Urinary bladder (tissue), 4 donors: ENCODE measurements at places on chromosomes 11 and 22. TPM values are rescaled to one million over a fixed set of nuclear protein-coding genes. Genes with fewer than 3 reads are reported as not detected.

DNA sequence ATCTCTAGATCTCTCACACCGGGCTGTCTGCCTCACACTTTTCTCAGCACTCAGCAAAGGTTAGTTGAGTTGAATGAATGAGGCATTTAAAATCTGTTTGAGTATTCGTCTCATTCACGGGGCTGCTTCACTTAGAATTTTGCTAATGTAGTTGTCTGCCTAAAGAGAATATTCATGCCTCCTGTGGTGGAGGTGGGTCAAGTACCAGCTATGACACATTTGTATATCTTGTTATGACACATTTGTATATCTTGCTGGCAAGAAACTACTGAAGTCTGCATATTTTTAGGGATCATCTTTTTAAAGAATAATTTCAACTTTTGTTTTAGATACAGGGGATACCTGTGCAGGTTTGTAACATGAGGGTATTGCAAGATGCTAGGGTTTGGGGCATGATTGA is 43.1 kb downstream of the LDLRAD3 start:
- DNase-seq = no peak

- DNase-seq = no peak
Measured at GRCh38 chr11:46100670-46101069, 20.6 kb downstream of the PHF21A start.

- no peak for DNase-seq
Measured at GRCh38 chr11:121721448-121721847, 268.7 kb upstream of the SORL1-AS1 start.

- no peak for DNase-seq
Measured at GRCh38 chr11:58027341-58027740, 3.4 kb upstream of the OR6Q1 start.

GRCh38 chr11:82045748-82046457 is 687.8 kb downstream of the FAM181B start:
- no peak for DNase-seq

GRCh38 chr11:114914231-114915005 is 236.1 kb downstream of the NXPE2 start:
- DNase-seq = no peak

DNA sequence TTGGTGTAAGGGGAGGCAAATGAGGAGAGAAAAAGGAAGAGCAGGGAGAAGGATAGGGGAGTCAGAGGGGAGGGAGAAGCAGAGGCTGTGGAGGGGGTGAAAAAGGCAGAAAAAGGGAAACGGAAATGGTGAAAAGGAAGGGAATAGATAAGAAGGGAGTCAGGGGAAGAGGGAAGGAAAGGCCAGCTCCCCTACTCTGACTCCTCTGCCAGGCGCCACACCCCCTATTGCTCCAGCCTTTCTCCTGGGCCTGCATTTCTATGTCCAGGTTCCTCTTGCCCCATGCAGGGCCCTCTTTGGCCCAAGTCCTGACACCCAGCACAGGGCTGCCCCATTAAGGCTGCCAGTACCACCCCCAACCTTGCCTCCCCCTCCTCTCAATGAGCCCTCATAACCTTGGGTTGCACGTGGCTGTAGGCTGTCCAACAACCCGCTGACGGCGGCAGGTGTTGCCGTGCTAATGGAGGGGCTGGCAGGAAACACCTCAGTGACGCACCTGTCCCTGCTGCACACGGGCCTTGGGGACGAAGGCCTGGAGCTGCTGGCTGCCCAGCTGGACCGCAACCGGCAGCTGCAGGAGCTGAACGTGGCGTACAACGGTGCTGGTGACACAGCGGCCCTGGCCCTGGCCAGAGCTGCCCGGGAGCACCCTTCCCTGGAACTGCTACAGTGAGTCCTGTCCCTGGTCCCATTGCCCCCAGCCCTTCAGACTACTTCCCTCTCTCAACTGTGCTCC is 3.4 kb upstream of the NHERF4 start:
- DNase-seq = no peak

KCNJ11 gene
- total RNA-seq = 1.4 TPM

MIAT gene
- 3.3 TPM for total RNA-seq

CCDC116 gene
- 0.53 TPM for total RNA-seq

CCDC73 gene
- 0.05 TPM for total RNA-seq

OSBPL5 gene
- total RNA-seq = 22.4 TPM

- no peak for DNase-seq
Measured at GRCh38 chr11:117953024-117953671, 23.9 kb upstream of the TMPRSS13 start.

GRCh38 chr11:61473370-61474012 is 35.1 kb upstream of the LRRC10B start:
- no peak for DNase-seq

DNA sequence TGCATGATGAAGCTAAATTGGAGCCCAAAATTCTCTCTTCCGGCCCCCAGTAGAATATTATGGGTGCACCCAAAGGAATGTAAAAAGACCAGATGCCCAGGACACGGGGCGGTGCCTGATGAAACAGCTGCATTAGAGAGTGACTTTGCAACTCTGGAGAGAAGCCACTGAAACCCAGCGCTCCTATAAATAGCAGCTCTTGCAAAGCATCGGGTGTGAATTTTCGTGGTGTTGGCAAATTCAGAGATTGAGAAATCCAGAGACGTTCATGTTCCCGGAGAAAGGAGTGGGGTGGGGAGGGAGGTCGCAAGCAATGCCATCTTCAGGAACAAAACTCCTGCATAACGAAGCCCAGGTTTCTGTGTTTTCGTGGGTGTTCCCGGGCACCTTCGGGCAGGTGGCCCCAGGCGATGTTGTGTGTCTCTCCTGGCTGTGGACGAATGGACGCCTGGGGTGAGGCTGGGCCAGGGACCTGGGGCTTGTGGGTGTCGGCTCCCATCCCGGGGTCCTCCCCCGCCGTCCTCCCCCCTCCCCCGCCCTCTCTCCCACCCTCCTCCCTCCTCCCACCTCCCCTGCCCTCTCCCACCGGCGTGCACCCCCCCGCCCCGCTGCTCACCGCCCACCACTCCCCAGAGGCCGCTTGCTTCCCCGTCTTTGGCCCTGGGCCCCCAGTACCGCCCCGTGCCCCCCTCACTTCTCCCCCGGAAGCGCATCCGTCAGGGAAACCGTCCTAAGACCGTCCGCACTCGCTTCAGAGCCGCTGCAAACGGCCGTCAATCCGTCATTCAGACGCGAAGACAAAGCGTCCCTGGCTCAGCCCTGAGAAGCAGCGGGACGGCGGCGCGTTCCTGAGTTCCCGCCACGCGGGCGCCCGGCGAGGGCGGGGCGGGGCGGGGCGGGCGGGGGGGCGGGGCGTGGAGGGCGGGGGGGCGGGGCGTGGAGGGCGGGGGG is 26.7 kb upstream of the TOLLIP start:
- peak; percentile 31 for DNase-seq

- DNase-seq = no peak
Measured at GRCh38 chr11:111538407-111539114, 2.0 kb upstream of the LAYN start.

GRCh38 chr11:131065435-131066413 is 149.4 kb upstream of the SNX19 start:
- no peak for DNase-seq

KDM2A gene
- 74.8 TPM for total RNA-seq

- no peak for DNase-seq
Measured at GRCh38 chr22:49201046-49201970, 626.4 kb downstream of the BRD1 start.

DGCR6 gene
- 4.4 TPM for total RNA-seq

- no peak for DNase-seq
Measured at GRCh38 chr11:76747915-76748860, 35.0 kb upstream of the TSKU start.

DNA sequence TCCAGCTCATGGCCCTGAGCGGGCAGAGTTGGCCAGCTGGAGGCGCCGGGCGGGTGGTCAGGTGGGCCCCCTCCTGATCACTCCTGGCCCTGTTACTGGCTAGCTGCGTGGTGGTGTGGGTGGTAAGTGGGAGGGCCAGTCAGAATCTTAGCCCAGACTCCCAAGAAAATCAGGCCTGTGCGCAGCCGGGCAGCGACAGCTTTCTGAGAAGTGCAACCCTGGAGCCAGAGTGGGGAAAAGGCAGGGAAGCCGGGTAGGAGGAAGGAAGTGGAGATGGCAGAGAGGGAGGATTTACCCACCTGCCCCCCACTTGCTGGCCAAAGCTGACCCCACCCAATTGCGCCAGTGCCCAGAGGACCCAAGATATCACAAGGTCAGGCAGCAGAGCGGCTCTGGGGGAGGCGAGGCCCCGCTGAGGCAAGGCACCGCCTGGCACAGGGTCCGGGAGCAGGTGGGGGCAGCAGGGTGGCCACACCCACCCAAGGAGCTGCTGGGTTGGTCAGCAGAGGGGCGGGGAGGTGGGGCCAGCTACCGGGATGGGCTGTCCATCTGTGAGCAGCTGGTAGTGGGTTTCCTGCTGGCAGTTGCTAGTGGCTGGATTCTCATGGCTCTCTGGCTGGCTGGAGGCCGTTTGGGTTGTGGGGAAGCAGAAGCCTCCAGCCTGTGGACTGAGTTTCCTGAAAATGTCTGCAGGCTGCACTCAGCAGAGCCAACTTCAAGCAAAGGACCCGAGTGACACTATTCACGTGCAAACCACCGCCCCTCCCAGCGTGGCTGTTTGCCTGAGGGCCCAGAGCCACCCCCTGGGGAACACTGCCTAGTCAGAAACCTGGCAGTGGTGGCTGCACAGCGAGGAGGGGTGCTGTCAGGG is 196.4 kb downstream of the IGLL1 start:
- no peak for DNase-seq

DNA sequence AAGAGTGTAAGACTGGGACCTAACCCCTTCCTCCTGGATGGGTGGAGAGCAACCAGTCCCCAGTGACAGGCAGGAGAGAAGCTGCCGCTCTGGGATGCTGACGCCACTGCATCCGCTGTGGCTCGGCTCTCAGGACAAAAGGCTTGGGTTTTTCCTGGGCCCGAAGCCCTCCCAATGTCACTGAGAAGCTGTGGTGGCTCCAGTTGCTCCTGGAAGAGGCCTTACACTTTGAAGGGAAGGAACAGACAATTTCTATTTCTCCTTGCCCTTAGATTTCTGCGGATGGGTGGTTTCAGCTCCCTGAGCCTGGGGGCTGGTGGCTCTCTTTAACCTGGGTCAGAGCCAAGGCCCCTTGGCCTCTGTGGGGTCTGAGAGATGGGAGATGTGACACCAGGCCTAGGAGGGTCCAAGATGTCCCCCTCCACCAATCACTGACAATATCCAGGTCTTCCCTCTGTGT is 21.4 kb downstream of the TPBGL start:
- no peak for DNase-seq

OR8B4 gene
- not detected for total RNA-seq

GRCh38 chr22:42945736-42946135 is 69.2 kb downstream of the PACSIN2 start:
- DNase-seq = no peak

DNA sequence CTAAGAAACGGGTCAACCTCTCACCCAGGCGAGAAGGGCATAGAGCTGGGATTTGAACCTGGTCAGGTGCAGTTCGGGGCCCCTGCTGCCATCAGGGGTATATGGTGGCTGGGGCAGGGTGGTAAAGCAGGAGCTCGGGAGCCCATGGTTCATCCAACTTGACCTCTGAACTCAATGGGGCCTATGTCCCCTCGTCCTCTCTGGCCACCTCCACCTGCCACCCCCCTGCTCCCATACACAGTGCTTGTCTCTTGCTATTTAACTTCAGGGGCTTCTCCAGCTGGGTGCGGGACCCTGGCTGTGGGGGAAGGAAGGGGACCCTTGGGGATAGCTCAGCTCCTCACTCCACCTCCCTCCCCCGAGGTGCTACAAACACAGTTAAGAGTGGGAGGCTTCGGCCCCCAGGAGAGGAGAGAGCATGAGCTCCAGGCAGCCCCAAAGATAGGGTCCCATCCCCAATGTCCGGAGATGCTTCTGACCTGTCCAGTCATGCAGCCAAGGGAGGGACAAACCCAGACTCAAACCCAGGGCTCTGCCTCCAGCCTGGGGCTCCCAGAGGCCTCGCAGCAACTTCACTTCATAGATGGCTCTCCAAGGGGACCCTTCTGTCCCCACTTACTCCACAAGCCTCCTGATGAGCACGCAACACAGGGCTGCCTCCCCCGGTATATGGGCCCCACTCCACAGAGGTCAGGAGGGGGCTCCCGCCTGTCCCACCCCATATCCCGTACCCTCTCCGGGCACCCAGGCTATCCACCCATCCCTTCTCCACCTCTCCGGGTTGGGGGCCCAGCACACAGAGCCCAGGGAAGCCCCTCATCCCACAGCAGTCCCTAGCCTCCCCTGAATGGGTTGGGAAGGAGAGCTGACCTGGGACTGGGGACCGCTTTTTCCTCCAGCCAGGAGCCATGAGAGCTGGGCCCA is 712 bp downstream of the IL2RB start:
- no peak for DNase-seq

SHISA8 gene
- not detected for total RNA-seq

DNA sequence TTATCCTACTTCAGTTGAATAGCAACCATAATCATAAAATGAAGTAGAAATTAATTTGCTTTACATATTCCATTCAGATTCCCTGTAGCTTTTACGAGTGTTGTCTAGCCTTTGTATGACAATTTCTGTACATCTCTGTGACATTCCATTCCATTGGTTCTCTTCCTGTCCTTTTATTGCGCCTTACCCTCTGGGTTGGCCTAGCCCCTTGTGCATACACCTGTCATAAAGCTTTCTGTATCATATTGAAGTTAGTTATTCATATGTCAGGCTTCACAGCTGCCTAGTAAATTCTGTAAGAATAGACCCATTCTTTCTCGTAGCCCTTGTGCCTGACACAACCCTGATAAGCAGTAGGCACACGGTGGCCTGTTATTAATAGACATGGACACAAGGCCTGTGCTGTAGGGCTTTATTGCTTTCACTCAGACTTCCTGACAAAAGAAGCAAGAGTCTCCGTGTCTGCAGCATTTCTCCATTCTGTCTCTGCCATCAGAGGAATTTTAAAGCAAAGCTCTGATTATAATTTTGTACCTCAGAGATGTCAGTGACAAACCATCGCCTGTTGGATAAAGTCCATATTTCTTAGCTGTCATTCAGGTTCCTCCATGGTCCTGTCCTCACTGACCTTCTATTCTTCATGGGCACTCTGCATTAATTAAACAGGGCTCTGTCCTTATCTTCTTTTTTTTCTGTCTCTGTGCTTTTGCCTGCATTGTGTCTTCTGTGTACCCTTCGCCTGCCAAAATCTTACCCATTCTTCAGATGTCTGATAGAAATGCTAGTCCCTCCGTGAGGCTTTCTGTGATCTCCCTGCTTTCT is 49.4 kb downstream of the BID start:
- no peak for DNase-seq

CHRM1 gene
- 0.53 TPM for total RNA-seq

OR8D2 gene
- not detected for total RNA-seq

DNA sequence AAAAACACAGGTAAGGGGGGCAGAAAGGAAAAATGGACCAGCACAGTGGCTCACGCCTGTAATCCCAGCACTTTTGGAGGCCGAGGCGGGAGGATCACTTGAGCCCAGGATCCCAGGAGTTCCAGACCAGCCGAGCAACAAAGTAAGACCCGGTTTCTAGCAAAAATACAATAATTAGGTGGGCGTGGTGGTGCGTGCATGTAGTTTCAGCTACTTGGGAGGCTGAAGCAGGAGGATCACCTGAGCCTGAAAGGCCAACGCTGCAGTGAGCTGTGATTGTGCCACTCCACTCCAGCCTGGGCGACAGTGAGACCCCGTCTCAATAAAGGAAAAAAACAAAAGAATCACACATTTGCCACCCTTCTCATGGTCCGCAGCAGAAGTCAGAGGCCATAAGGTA is 519.4 kb downstream of the BRD1 start:
- DNase-seq = no peak

ZMAT5 gene
- total RNA-seq = 14.1 TPM
